Cerebellar cortex (tissue), 1 donor: ENCODE measurements at places on chromosomes 5 and 9.

GRCh38 chr9:71245651-71246050 lies 124.2 kb upstream of the TRPM3 start:
- DNase-seq = no peak

DNA sequence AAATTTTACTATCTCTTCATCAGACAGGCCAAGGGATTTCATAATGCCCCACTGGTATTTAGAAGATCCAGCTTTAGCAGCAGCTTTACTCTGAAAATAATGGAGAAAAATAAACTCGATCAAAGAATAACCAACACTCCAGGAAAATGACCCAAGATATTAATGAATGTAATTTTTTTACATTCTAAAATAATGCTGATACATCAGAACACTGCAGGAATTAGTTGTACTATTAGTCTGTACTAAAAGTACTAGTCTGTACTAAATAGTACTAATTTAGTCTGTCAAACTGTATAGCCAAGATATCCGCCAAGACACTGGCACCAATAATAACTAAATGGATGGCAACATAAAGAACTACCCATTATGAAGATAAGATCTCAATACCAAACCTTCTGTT lies 18.1 kb downstream of the LARS1 start:
- DNase-seq = no peak

- no peak for DNase-seq
These were observed 256.1 kb upstream of the IRX2 start for GRCh38 chr5:3007577-3007976.

- DNase-seq = no peak
These were observed 42.1 kb upstream of the ZNF622 start for GRCh38 chr5:16507716-16508115.

DNA sequence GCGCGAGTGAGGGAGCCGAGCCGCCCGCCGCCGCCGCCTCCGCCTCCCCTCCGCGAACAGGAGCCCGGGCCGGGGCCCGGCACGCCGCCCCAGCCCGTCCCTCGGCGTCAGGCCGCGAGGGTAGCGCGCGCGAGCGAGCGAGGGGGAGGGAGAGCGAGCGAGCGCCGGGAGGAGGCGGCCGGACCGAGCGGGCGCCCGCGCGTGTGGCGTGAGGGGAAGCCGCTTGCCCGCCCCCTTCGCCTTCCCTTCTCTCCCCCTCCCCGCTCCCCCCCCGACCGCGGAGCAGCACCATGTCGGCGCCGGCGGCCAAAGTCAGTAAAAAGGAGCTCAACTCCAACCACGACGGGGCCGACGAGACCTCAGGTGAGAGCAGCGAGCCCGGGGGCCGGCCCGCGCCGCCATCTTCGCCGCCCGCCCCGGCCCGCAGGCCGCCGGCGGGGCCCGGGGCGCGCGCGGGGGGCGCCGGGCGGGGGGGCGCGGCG lies 312 bp downstream of the SET start:
- peak; percentile 40 for DNase-seq

- peak; percentile 2 for DNase-seq
These were observed 307.3 kb upstream of the KCNN2 start for GRCh38 chr5:114054594-114054993.

GRCh38 chr5:13472842-13473241 lies 471.6 kb downstream of the DNAH5 start:
- no peak for DNase-seq

GRCh38 chr9:136013116-136013515 lies 51.9 kb upstream of the UBAC1 start:
- no peak for DNase-seq

DNA sequence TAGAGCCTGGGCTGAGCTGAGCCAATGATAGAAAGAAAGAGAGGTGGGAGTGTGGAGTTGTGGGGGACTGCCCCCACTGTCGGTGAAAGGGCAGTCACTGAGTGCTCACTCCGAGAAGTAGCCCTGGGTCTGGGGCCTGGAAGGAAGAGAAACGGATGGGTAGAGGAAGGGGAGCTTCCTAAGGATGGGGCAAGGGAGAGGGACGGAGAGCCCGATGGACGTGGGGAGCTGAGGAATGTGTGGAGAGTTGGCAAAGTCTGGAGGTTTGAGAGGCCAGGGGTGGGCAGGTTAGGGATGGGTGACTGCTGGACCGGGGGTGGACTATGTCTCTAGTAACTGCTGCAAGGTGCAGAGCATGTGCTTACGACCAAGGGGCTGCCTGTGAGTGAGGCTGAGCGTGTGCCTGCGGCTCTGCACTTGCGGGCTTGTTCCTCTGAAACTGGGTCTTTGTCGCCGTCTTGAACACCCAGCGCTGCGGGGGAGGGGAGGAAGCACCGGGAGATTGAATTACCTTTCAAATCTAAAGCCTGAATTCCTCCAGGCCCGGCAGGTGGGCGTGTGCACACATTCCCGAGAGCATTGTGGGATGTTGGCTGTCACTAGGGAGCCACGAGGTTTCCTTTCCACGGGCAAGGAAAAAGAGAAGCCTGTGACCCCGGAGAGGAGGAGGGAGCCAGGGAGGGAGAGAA lies 76.4 kb upstream of the ARAP3 start:
- no peak for DNase-seq

- no peak for DNase-seq
These were observed 174.7 kb downstream of the PPP2R2B start for GRCh38 chr5:146703899-146704298.

DNA sequence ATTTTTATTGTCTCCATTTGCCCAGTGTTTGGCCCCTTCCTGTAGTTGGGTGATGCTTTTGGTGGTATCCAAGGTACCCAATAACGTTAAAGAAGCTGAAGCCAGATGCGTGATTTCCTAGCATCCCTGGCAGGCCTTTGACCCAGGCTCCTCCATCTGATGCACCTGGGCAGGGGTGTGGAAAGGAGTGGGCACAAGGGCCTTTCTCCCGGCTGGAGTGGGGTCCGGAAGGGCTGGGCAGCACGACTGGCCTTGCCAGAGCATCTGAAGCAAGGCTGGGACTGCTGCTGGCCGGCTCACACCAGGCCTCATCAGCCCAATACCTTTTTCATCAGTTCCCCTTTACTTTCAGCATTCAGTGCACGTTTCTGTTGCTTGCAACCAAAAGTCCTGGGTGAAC lies 220.2 kb downstream of the FANCC start:
- DNase-seq = no peak

DNA sequence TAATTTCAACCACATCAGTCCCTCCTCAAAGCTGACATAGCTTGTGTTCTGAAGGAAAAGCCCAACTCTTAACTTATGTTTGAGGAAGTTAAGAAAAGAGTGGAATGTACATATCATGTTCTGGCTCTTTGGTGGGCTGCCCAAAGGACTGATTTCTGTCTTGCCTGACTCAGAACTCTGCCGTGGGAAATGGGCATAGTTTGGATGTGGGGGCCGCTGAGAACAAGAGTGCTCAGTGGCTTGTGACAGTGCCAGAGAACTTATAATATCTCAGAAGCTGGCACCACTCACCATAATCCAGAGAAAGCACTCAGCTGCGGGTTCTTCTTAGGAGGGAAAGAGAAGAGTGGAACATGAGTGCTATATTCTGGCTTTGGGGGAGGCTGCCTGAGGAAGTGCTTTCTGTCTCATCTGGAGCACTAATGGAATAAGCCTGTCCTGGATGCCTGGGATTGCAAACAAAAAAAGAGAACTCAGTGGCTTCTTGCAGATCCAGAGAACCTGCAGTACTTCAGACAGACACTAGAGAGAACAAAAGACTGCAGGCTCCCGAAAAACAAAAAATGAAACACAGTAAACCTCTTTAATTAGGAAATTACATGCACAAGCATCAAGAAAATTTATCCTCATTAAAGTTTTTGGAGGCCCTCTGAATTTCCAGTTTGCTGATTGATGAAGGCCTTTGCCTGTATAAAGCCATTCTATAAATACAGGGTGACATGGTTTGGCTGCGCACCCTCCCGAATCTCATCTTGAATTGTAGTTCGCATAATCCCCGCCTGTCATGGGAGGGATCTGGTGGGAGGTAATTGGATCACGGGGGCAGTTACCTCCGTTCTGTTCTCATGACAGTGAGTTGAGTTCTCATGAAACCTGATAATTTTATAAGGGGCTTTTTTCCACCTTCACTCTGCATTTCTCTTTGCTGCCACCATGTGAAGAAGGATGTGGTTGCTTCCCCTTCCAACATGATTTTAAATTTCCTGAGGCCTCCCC lies 207.0 kb downstream of the DMAC1 start:
- no peak for DNase-seq

DNA sequence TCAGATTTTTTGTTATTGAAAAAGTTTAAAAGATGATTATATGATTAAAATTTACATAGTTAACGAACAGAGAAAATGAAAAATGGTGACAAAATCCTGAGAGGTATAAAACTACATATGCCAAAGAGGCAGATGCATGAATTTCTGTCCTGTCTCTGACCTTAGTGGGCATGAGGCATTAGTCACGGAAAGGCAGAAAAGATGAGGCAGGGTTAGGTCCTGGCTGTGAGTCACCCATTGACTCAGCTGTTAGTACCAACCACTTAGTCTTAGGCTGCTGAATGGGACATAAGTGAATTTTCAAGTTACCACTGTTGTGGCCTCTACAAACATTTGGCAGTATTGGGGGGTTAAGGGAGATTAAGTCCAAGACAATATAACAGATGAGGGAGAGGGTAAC lies 33.1 kb downstream of the RASA1 start:
- DNase-seq = no peak

DNA sequence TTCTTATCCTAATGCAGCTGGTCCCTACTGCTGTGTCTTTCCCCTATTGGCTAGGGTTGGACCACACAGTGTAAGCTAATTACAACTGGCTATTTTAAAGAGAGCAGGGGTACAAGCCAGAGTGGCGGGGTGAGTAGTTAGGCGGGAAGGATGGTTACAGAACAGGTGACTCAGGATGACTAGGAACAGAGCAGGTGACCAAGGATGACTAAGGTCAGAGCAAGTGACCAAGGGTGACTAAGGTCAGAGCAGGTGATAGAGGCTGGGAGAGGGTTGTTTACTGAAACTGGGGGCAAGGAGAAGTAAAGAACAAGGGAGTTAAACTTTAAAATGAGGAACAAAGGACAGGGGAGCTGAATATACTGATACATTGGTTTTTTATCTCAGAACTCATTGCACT lies 125.4 kb downstream of the PTTG1 start:
- DNase-seq = no peak

DNA sequence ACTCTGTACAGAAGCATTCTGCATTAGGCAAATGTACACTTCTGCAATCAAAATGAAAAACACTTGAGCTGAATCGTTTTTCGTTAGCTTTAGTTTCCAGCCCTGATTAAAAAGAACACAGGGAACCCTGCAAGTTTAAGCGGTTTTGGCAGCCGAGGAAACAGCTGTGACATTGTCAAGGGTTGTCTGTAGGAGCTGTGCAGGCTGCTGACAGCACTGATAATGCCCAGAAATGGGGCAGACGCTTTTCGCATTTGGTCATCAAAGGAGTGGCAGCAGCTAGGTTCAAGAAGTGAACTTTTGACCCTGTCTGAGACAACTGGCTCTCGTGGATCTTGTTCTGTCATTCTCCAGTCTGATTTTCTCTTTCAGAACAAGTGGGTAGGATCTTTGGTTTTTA lies 165.6 kb upstream of the CCDC152 start:
- DNase-seq = no peak

- no peak for DNase-seq
These were observed 37.5 kb downstream of the MAMDC2 start for GRCh38 chr9:70081120-70081495.

DNA sequence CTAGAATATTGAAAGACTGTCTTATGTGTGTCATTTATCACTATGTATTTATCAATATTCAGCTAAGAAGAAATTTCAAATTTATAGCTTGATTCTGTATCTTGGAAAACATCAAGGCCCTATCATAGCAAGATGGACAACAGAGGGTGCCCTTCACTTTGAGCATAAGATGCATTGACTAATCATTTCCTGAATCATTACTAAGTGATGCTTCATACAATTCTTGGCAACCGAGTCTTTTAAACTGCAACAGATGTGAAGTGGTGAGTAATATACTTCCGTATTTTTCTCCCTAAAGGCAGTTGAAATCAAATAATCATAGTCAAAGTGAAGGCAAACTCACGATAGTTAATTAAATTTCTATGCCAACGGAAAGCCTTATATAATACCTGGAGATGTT lies 318.6 kb upstream of the RGMB start:
- DNase-seq = no peak

DNA sequence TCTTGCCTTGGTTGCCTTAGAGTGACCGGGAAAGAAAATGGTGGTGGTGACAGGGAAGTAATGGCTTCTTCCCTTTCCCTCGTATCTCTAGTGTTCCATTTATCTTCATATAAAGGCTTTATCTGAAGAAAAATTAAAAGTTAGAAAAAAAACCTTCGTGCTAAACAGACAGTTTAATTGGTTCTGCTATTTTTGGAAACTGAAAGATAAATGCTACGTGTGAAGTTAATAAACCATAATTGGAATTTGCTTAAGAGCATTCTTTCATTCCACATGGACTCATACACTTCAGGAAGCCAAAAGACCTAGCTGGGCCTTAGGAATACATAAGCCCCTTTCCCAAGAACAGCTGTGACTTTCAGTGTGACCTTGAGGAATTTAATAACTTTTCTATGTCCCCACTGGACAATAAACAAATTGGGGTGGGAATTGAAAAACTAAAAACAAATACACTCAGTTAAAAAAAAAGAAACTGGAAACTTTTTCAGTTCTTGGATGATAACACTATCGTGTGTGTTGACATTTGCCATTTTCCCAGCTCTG lies 818.8 kb upstream of the WWC1 start:
- no peak for DNase-seq

DNA sequence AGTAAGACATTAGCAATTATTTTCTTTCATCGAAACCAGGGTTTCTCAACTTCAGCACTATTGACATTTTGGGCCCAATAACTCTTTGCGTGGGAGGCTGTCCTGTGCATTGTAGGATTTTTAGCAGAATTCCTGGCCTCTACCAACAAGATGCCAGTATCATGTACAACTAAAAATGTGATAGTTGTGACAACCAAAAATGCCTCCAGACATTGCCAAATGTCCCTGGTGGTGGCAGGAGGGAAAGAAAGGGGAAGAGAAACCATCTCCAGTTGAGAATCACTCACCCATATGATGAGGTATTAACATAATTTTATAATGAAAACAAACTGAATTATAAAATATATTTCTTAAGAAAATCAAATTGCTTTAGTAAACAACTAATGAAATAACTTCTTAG lies 406.1 kb downstream of the RAB3C start:
- no peak for DNase-seq

- DNase-seq = peak; percentile 92
These were observed 221.4 kb upstream of the KLF4 start for GRCh38 chr9:107710953-107711352.

DNA sequence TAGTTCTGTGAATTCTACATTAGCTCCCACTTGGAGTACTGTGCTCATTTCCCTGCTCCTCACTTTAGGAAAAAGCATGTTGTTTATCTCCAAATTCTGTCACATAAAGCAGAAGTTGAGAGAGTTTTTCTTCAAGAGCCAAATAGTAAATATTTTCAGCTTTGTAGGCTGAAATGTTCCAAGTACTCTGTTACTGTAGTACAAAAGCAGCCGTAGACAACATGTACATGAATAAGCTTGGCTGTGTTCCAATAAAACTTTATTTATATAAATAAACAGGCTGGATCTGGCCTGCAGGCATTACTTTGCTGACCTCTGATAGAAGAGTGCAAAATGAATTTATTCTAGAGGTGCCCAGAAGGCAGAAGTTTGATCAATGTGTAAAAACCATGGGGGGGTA lies 73.0 kb upstream of the AGXT2 start:
- no peak for DNase-seq
